ENCODE measurements at places on chromosomes 7 and 10. TPM values are rescaled to one million over a fixed set of nuclear protein-coding genes. Genes with fewer than 3 reads are reported as not detected.

Gene PLAC9
- total RNA-seq, result not detected

Gene TDRD1
- total RNA-seq, result 0.20 TPM

Gene CRPPA
- 0.43 TPM for total RNA-seq

Gene SEMA4G
- total RNA-seq, result 0.39 TPM

Gene STEAP2
- total RNA-seq, result not detected

Gene ASB10
- total RNA-seq, result not detected

Gene CHAT
- not detected for total RNA-seq

Gene ETV1
- not detected for total RNA-seq

Gene SLC39A12
- not detected for total RNA-seq

Gene FGFBP3
- total RNA-seq, result 0.25 TPM

Gene PRKCQ
- 27.5 TPM for total RNA-seq
